ENCODE measurements at places on chromosomes 7 and 10. TPM values are rescaled to one million over a fixed set of nuclear protein-coding genes. Genes with fewer than 3 reads are reported as not detected.

Gene PAPOLB
- polyA plus RNA-seq = 0.03 TPM

Gene KEL
- polyA plus RNA-seq = not detected

Gene LIPF
- polyA plus RNA-seq = 4.6 TPM

Gene ZNF783
- polyA plus RNA-seq = 9.4 TPM

Gene NKX1-2
- polyA plus RNA-seq = not detected

Gene SMKR1
- not detected for polyA plus RNA-seq

Gene WASL
- 33.0 TPM for polyA plus RNA-seq

Gene PIP4K2A
- polyA plus RNA-seq = 7.2 TPM

Gene CYP3A7
- 0.46 TPM for polyA plus RNA-seq

Gene ATP6V0E2
- 45.5 TPM for polyA plus RNA-seq

Gene SEMA3C
- polyA plus RNA-seq = 8.4 TPM

Gene ASIC3
- 0.46 TPM for polyA plus RNA-seq

Gene ZCCHC24
- 31.2 TPM for polyA plus RNA-seq

Gene C7orf57
- polyA plus RNA-seq = not detected

Gene PILRA
- 5.4 TPM for polyA plus RNA-seq

Gene PRF1
- 5.0 TPM for polyA plus RNA-seq

Gene INMT
- polyA plus RNA-seq = 9.6 TPM

Gene AGAP5
- 1.2 TPM for polyA plus RNA-seq

Gene HOXA4
- polyA plus RNA-seq = 4.8 TPM

Gene HKDC1
- polyA plus RNA-seq = 19.2 TPM

Gene OR2A42
- polyA plus RNA-seq = 0.06 TPM

Gene MEOX2
- polyA plus RNA-seq = 0.23 TPM

Gene TMEM229A
- polyA plus RNA-seq = not detected

Gene FAM25A
- polyA plus RNA-seq = not detected

Gene CNPY4
- 14.2 TPM for polyA plus RNA-seq

Gene HTR5A
- polyA plus RNA-seq = not detected

Gene TFPI2
- 1.8 TPM for polyA plus RNA-seq

Gene GPR146
- 3.0 TPM for polyA plus RNA-seq

Gene MMP21
- polyA plus RNA-seq = 0.07 TPM

Gene UCN3
- polyA plus RNA-seq = not detected

Gene ADK
- 22.3 TPM for polyA plus RNA-seq

Gene PLOD3
- polyA plus RNA-seq = 57.3 TPM

Gene KAZALD1
- polyA plus RNA-seq = 25.7 TPM

Gene VAX1
- polyA plus RNA-seq = not detected

Data from sigmoid colon (tissue), 7 donors.